Panc1 (cell line): ENCODE measurements at places on chromosomes 2 and 18.

DNA sequence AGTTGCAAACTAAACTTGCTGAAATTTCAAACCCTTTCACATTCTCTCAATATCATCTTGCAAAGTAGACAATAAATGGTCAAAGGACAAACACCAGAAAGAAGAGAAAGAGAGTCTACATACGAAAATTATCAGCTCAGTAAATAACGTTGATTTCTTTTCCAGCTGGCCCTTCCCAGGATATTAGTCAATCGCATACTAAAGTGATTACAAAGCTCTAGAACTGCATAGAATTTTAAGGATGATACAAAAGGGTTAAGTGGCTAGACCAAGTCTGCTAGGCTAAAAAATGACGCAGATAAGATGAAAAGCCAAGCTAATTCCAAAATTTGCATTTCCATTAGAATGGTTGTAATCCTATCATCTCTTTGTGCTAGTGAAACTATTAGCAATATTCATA, 405.7 kb downstream of the FBXO15 start:
- DNase-seq: no peak

- no peak for DNase-seq
Measured at GRCh38 chr2:229530434-229530833, 183.9 kb downstream of the DNER start.

DNA sequence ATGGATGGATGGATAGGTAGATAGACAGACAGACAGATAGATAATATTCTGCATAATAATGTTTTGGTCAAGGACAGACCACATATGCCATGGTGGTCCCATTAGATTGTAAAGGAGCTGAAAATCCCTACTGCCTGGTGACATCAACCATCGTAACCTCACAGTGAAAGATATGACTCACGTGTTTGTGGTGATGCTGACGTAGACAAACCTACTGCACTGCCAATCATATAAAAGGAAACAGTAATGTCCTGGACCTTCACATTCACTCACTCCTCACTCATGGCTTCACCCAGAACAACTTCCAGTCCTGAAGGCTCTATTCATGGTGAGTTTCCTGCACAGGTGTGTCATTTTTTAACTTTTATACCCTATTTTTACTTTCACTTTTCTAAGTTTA, 202.9 kb upstream of the TPO start:
- no peak for DNase-seq

DNA sequence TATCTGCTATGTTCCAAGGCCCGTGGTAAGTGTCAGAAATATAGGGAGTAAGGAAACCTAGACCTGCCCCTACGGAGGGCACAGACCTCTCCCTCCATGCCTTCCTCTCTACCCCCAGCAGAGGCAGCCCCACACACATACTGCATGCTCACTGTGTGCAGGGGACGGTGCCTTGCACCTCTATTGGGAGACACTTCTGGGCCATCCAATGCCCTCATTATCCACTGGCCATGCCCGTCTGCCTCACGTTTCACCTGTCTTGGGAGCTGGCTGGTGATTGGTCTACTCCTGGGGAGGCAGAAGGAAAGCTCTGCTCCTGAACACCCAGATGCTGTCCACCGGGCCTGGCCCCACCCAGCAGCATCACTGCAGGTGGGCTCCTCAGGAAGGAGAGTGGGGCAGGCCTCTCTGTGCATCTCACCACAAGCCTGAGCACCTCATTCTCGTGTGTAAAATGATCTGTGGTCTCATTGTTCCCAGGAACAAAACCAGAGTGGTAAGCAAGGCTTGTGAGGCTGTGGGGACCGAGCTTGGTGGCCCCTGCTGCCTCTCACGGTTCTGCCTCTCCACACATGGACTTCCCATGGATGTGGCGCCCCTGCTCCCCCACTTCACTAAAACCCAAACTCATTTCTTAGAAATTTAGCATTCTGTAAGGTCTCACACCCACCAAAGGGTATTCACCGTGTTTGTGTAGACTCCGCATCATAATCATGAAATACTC, 312.5 kb upstream of the HS6ST1 start:
- DNase-seq: no peak

DNA sequence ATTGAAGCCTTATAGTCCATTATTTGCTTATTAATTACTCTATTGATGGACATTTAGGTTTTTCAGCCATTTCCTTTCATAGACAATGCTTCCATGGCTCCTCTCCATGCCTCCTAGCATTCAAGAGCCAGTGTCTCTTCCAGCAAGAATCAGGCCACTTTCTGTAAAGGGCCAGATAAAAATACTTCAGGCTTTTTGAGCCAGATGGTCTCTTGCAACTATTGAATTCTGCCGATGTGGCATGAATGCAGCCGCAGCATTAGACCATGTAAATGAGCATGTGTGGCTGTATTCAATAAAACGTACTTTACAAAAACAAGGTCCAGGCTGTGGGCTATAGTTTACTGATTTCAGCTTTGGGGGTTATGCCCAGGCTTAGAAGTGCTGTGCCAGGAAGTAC, 38.5 kb downstream of the TRAF3IP1 start:
- no peak for DNase-seq

GRCh38 chr2:163906410-163906809, 170.6 kb upstream of the FIGN start:
- no peak for DNase-seq

DNA sequence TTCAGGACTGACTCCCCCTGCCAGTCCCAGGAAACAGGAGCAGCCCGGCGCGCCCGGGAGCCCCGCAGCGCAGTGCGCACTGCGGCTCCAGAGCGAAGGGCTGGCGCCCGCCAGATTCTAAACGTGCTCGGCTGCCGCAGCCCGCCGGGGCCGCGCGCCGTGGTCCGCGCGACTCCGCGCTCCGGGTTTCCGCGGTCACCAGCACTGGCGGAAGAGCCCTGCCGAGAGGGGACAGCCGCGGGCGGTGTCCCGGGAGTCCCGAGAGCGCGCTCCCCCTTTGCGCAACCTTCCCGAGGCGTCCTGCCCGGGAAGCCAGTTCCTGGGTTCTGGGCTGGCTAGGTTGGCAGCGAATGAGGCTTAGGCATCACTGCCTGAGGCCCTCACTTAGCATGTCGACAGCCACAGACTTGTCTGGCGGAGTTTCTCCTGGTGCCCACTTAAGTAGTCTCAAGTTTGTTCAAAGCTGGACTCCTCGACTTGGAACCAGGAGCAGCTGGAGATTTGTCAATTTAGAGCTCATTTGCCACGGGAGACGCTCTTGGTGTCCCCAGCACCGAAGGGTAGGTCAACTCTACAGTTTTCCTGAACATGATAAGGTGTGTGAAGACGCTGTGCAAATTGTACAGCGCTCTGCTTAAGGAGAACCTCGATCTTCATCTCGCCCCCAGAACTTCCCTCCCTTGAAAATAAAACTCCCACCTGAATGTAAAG, 1.5 kb upstream of the VSNL1 start:
- no peak for DNase-seq

DNA sequence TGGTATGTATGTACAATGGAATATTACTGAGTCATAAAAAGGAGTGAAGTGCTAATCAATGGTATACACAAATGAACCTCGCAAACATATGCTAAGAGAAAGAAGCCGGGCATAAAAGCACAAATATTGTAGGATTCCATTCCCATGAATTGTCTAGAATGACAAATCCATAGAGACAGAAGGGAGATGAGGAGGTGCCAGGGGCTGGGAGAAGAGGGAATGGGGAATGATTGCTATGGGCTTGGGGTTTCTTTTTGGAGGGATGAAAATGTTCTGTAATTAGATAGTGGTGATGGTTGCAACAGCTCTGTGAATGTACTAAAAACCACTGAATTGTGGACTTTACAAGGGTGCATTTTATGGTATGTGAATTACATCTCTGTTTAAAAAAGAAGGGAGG, 73.5 kb downstream of the GLI2 start:
- no peak for DNase-seq

DNA sequence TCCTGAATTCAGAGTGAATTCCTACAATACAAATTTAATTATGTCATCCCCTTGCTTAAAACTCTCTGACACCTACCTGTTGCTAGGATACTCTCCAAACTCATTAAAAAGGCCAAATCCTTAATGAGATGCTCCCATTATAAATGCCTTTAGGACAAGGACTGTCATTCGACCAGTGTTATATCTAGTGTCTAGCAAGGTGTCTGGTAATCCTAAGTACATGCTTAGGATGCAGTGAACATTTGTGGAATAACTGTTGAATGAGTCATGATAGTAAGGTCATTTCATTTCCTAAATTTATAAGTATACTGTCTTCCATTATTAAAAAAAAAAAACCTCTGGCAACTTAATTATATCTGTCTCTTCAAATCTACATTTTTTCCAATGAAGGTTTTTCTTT, 588.9 kb upstream of the NRXN1 start:
- no peak for DNase-seq

DNA sequence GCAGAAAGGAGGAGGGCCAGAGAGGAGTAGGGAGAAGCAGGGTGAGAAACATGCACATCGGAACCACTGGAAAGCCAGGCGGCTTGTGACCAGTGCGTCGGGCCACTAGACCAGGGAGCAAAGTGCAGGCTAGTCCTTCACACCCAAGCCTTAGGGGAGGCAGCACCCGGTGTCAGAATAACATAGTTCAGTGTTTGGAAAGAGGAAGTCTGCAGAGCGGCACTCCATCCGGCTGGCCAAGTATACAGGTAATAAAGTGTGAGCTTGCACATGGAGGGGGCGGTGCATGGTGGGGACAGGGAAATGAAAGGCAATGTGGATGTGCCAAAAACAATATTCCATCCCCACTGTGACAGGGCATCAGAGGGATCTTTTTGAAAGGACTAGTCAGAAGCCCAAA, 69.7 kb downstream of the ZNF521 start:
- no peak for DNase-seq

- DNase-seq: no peak
Measured at GRCh38 chr18:24611075-24611474, 150.6 kb downstream of the HRH4 start.
